ENCODE measurements at places on chromosomes 5 and 9.

GRCh38 chr5:174553556-174553955, 170.8 kb upstream of the MSX2 start:
- DNase-seq: no peak

GRCh38 chr5:52620315-52620714, 167.4 kb upstream of the ITGA1 start:
- no peak for DNase-seq

DNA sequence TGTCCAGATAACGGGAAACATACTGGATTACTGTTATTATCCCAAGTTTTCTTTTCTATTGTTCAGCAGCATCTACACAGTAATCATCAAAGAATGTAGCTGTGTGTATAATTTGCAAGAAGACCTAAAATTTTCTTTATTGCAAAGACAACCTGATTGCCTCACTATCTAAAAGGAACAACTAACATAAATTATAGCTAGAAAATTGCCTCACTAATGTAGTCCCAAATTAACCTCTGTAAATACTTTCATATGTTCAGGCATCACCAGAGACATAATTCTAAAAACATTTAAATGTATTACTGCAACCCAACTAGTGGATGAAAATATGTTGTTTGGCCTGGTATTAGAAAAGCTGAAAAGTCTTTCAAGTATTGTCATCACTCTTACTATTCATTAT, 275.4 kb downstream of the CDH12 start:
- no peak for DNase-seq

DNA sequence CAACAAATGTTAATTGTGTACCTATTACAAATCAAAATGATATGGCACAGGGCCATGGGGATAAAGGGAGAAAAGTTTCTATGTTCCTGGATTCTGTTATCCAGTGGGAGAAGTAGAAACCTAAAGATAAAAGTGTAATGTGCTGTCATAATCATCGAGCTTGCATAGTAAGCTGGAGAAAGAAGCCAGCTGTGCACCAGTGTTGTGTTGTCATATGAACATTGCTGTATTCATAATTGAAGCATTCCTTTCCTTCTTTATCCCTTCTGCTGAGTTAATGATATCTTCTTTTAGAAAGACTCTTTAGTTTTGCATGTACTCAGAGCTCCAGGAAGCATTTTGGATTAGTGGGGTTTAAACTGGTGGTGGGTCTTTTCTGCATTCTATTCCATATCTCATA, 39.5 kb downstream of the NTRK2 start:
- DNase-seq: no peak

DNA sequence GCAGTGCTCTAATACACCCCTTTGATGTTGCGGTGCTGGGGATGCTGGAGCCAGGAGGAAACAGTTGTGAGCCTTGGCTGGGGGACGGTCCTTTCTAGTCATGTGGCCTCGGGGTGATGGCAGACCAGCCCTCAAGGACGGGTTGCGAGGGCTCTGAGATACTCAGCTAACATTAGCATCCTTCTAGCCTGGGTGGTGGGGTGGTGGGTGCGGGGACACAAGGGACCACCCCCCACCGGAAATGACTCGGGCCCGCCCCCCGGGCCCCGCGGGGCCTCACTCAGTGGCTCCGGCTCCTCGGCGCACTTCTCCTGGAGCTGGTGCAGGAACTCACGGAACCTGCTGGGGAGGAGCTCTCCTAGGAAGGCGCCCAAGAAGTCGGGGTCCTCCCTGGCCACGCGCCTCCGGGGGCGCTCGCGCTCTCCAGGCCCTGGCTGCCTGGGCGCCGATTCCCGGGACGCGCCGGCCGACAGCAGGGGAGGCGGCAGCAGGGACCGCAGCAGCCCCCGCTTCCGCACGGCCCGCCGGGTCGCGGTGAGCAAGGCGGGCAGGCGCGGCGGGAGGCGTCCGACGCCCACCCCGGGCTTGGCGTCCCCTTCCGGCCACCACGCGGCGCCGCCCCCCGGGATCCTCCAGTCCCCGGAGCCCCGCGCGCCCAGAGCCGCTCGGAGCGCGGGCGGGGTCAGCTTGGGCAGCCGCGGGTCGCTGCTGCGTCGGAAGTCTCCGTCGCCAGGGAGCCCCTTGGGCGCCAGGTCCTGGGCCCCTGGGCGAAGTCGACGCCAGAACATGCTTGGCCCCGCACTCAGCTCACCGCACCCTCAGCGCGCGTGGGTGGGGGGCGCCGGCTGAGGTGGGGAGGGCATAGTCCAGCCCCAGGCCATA, 873 bp downstream of the C9orf50 start:
- peak; percentile 74 for DNase-seq

DNA sequence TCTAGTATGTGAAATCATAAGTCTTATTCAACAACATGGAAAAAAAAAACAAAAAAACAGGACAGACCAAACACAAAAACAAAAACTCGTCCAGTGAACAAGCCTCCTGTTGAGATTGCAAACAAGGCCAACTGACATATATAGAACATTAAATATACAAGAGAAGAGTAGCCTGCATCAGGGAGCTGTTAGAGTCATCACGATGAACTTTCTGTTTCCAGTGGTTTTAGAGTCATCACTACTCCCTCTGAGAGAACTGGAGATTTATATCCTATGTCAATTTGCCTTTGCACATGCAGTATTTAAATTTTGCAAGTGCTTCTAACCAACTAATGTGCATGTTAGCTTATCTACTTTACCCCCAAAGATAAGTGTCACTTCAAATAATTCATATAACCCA, 9.9 kb downstream of the SNCAIP start:
- no peak for DNase-seq

GRCh38 chr9:6641056-6641455, 4.5 kb downstream of the GLDC start:
- DNase-seq: no peak

DNA sequence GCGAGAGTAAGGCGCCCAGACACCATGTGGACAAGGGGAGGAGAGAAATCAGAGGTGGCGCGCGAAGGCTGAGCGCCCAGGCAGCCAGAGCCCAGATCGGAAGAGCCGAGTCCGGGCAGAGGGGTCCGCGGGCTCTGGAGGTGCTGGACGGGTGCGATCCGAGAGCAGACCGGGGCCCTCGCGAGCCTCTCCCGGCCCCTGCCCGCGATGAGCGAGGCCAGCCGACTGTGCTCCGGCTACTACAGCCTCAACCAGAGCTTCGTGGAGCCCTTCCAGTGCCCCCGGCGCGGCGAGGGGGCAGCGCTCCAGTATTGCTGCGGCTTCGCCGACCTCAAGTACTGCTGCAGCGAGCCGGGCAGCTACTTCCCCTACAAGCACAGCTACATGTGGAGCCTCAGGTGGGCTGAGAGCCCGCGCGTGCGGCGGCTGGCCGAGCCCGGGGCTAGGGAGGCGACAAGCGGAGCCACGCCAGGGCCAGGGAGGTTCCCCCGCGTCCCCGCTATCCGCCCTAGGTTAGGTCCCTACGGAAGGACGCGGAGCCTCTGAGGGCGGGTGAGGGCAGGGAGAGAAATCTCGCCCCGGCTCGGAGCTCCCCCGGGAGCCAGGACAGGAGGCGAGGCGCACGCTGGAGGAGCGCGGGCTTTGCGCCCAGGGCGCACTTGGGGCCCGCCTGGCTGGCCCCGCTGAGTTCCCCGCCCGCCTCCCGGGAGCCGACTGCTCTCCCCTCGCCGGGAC, at the start of gene SHISAL2B:
TSS of gene SHISAL2B (plus strand) at position 87 of the 735 bp plus-strand sequence. CDS start at position 208, 121 bp downstream.
- peak; percentile 13 for DNase-seq

DNA sequence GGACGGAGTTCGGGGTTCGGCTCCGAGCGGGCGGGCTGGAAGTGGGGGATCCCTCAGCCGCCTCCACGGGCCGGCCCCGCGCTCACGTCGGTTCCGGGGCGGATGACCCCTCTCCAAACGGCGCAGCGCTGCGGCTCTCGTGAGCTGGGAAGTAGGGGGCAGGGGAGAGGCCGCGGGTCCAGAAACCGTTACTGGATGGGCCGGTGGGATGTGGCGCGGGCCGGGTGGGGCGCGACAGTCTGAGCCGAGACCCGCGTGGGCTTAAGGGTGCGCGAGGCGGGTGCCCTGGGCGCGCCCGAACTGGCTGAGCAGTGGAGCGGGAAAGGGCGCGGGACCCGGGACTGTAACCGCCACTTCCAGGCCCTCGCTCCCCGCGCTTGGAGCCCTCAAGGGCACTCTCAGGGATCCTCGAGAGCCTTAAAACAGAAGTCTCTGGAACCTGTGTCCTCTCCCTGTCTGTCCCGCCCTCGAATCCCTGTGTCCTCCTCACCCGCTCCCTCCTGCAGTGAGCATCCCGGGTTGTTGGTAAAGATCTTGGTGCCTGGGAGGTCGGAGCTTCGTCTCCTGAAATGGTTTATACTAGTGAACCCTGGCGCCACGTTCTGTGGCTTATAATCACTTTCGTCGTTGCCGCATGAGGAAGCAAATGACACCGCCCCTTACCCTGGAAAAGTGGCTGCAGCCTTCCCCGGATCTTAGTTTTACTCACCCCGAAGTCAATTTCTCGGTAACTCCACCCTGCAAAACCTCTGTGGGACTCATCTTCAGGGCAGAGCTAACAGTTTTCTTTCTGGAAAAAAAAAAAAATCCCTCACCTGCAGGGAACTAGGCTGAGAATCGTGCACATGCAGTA, 571 bp upstream of the MARCHF11 start:
- no peak for DNase-seq

DNA sequence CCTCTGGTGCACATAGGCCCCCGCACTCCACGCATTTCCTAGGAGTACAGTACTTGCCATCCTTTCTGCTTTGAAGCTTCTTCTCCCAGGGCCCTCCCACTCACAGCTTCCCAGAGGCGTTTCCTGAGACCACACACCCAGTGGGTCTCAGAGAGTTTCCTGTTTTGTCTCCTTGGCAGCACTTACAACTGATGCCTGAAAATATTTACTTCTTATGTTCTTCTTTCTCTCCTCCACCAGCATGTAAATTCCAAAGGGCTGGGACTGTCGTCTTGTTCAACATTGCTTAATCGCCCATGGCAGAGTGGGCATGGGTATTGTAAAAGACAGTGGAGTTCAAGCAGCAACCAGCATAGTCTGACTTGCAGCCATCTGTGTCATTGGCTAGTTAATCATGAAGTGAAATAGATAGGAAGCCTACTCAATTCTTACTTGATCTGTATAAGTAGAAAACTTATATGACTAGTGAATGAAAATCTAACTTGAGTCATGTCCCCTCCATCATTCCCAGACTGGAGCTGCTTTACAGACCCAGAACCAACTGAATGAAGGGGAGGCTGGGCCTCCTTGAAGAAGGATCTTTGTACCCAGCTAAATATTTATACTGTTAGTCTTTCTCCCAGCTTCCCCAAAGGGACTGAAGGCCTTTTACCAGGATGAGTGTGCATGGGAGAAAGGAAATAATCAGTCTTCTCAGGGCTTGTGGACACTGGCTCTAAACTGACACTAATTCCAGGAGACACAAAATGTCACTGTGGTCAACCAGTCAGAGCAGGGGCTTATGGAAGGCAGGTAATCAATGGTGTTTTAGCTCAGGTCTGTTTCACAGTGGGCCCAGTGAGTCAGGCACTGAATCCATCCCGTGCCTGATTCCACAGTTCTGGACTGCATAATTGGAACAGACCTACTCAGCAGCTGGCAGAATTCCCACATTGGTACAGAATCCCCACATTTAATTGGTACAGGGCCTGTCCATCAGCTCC, 116.4 kb downstream of the SV2C start:
- DNase-seq: peak; percentile 4

DNA sequence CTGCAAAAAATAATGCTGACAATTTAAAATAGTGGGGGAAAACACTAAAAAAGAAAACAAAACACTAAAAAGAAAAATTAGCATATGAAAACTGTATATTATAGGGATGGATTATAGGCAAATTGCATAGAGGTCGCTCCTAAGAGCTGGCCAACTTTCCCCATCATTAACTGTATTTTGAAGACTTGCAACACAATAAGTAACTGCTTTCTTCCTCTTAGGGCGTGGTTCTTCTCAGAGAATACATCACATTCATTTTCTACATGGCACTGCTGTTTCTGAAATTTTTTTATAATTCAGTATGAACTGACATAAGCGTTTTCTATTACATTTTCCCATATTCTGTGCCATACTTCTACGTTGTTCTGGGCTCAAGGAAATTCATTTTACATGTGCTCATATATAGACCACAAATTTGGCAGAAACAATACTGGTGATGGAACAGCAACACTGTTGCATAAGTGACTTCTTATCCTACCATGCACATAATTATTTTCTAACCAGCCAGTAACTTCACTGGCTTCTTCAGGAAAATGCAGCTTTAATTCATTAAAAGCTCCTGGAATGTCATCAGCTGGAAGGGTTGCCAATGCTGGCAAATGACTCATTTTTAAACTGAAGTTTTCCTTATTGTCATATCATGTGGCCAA, 171.2 kb upstream of the DMAC1 start:
- DNase-seq: peak; percentile 60

GRCh38 chr5:142287973-142288313, 36.9 kb downstream of the SPRY4 start:
- no peak for DNase-seq

- no peak for DNase-seq
These were observed 93.5 kb upstream of the SMIM23 start for GRCh38 chr5:171692107-171692506.

DNA sequence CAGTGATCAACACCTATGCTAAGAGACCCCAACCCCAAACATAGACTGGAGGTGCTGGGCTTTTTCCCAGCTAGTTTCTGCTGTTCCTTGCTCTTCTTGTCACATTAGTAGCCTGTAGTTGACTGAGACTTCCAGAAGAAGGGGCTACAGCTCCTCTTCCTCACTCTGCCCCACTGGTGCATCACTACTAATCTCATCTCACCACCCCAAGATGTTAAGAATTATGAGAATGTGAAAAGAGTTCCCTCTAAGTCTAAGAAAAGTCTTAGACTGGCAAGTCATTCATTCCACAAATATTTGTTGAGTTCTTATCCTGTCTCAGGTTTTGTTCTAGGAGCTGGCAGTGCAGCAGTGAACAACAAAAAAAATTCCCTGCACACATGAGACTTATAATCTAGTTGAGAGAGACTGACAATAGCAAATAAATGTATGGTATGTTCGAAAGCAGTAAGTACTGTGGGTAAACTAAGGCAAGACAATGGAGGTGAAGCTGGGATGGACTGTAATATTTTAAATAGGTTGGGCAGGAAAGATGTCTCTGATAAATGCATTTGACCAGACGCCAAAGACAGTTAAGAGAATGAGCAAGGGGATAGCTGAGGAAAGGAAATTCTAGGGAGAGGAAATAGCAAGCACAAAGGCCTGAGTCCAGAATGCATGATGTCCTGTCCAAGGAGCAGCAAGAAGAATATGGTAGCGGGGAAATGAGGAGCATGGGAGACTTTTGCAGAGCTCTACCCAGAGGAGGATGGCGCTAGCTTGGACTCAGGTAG, 92.3 kb downstream of the PTCD2 start:
- DNase-seq: peak; percentile 26

DNA sequence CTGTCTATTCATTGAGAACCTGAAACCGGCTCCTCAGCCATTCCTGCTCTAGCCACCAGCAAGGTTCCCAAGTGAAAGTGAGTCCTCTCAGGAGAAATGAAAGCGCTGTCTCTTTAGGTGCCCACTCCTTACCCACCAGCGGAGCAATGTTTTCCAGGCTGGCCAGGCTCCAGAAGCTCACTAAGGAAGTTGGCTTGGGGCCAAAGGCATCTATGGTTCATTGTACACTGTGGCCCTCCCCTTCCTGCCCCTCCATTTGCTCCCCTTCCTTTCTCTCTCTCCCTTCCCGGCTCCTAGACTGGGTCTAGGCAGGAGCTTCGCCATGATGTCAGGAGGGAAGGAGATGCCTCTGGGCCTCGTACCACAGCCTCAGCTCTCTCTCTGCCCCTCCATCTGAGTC, 1.1 kb upstream of the GABRP start:
- DNase-seq: no peak

Data from NB4 (cell line).